ENCODE measurements at places on chromosomes 2 and 18.

- no peak for DNase-seq
Observed at GRCh38 chr2:177639262-177639914, 246.8 kb downstream of the AGPS start.

DNA sequence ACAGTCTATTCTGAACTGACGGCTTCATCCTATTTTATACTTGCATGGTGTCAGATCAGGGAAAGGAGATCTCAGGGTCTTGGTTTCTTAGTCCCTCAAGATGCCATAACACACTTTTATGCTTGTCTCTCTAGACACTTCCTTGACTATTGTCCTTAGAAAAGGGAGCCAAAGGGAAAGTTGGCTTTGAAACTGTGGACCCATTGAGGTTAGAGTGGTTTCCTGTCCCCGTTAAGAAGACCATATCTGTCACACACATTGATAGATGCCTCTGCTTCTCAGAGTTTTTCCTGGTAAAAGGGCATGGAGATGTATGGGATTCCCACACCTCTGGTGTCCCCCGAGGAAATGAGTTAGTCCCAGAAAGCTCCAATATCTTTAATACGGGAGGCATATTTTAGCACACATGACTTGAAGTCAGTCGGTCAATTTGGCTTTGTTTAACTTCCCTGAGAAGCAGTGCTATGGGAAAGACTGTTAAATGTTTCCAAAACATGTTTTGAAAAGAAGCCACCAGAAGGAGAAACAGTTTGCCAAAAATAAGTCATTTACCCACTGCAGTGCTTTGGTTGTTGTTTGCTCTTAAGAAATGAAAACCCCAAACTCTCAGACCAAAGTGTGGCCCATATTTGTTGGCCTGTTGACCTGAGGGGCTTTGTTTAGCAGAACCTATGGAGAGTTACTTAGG is 133.4 kb upstream of the CXCR4 start:
- DNase-seq, result no peak

GRCh38 chr2:167981945-167982344 is 265.4 kb downstream of the STK39 start:
- DNase-seq, result no peak

DNA sequence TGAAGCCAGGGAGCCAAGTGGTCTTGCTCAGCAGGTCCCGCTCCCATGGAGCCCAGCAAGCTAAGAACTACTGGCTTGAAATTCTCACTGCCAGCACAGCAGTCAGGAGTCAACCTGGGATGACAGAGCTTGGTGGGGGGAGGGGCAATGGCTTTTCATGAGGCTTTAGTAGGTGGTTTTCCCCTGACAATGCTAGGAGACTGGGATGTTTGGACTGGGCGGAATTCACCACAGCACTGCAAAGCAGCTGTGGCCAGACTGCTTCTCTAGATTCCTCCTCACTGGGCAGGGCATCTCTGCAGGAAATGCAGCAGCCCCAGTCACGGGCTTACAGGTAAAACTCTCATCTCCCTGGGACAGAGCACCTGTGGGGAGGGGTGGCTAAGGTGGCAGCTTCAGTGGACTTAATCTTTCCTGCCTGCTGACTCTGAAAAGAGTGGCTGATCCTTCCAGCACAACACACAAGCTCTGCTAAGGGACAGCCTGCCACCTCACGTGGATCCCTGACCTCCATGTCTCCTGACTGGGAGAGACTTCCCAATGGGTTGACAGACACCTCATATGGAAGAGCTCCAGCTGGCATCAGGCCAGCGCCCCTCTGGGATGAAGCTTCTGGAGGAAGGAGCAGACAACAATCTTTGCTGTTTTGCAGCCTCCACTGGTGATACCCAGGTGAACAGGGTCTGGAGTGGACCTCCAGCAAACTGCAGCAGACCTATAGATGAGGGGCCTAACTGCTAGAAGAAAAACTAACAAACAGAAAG is 349.7 kb upstream of the ST6GAL2 start:
- no peak for DNase-seq

GRCh38 chr2:161124201-161124600 is 36.0 kb upstream of the TANK start:
- DNase-seq, result no peak

GRCh38 chr2:113675875-113676274 is 48.8 kb downstream of the RABL2A start:
- DNase-seq, result no peak

DNA sequence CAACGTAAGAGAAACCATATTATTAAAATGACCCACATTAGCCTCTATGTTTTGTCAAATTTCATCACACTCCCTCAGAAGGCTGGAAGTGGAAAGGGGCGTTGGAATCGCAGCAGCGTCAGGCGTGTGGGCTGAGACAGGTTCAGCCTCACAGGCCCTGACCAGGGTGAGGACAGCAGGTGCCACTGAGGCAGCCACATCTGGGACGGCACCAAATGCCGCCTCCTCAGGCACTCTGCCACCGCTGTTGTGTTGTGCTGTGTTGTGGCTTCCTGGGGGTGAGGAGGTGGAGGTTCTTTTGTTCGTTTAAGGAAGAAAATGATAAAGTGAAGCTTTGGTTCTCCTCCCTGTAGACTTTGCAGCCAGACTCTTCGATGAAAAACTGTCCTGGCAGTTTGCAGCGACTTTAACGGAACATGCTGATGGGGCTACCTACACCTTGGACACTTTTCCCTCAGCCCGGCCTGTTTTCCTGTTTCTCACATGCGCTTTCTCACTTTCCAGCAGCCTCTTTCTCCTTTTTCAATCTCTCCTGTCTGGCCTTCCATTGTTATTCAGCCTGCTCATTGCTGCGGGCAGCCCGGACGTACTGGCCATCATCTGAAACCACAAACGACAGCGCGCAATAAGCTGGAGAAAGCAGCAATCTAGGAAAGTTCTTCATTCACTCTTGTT is 44.9 kb upstream of the SALL3 start:
- no peak for DNase-seq

- no peak for DNase-seq
Observed at GRCh38 chr2:33158482-33159003, 211.8 kb downstream of the LTBP1 start.

- peak; percentile 59 for DNase-seq
Observed at GRCh38 chr18:80157708-80158343, 48.8 kb downstream of the ADNP2 start.

GRCh38 chr18:79509536-79509930 is 113.8 kb downstream of the NFATC1 start:
- no peak for DNase-seq

DNA sequence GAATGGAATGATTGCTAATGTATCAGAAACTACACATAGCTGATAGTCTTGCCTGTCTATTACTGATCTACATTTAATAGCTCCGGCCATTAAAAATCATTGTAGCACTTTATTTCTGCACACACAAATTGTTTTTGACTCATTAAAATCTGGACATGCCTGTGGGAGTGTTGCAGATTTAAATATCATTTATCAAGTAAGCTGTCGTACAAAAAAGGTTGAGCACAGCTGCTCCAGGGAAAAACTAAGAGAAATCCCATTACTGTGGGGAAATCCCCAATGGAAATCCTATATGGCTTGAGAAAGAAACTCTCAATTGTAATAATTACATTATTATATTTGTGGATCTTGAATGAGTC is 99.6 kb upstream of the CERS6 start:
- DNase-seq, result no peak

DNA sequence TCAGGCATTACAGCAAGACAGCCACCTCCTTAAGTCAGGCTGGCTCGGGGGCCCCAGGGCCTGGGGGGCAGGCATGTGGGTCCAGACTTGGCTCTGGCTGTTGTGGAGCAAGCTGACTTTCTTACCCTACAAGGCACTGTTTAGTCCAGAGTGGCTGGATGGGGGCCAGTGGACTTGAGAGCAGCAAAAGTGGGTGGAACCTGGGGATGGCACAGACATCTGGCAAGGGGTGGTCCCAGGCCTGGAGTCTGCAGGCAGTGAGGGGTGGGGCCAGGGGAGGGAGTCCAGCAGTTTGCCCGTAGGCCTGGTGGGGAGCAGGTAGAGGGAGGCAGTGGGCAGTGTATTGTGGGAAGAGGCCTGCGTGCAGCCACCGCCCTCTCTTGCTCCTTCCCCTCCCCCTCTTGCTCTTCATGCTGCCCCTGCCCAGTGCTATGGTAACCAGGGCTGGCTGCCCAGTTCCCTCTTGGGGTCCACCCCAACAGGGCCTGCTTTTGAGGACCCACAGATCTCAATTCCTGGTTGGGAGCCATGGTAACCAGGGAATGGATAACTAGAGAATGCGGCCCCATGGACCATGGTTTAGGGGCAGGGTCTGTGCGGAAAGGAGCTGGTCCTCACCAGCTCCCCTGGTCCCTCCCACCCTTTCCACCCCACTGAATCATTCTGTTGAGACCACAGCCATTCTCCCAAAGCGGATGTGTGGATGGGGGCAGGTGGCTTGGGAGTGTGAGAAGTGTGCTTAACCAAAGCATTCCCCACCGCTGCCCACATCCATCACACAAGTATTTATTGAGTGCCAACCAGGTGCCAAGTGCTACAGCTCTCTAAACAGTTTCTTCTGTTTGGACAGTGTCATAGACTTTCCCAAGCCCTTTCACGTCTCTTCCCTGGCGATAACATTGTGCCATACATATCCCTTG is 19.3 kb downstream of the SPEG start:
- no peak for DNase-seq

DNA sequence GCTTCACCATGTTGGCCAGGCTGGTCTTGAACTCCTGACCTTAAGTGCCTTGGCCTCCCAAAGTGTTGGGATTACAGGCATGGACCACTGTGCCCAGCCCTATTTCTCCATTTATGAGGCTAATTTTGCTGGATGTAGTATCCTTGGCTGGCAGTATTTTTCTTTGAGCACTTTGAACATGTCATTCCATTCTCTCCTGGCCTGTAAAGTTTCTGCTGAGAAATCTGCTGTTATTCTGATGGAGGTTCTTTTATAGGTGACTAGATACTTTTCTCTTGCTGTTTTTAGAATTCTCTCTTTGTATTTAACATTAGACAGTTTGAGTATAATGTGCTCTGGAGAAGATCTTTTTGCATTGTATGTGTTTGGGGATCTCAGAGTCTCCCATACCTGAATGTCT is 9.1 kb downstream of the RFTN2 start:
- no peak for DNase-seq

- no peak for DNase-seq
Observed at GRCh38 chr2:50133766-50134165, 898.2 kb downstream of the NRXN1 start.

DNA sequence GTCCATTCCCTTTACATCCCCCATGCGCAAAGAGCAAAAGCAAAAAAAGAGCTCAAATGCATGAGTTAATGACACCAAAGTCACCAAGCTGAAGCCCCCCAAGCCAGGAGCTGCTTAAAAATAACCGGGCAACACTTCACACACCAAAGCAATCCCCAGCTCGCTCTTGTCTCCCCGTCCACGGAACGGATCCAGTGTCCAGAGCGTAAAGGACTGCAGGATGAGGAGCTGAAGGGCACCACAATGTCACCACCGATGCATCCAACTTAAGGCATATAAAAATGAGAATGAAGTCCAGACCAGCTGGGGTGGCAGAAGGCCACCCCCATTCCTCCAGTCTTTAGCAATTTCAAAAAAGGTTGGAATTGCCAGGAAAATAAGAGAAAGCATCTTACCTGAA is 8.7 kb downstream of the SMAD7 start:
- DNase-seq, result no peak

GRCh38 chr2:124325667-124326440 is 300.8 kb downstream of the CNTNAP5 start:
- DNase-seq, result no peak

DNA sequence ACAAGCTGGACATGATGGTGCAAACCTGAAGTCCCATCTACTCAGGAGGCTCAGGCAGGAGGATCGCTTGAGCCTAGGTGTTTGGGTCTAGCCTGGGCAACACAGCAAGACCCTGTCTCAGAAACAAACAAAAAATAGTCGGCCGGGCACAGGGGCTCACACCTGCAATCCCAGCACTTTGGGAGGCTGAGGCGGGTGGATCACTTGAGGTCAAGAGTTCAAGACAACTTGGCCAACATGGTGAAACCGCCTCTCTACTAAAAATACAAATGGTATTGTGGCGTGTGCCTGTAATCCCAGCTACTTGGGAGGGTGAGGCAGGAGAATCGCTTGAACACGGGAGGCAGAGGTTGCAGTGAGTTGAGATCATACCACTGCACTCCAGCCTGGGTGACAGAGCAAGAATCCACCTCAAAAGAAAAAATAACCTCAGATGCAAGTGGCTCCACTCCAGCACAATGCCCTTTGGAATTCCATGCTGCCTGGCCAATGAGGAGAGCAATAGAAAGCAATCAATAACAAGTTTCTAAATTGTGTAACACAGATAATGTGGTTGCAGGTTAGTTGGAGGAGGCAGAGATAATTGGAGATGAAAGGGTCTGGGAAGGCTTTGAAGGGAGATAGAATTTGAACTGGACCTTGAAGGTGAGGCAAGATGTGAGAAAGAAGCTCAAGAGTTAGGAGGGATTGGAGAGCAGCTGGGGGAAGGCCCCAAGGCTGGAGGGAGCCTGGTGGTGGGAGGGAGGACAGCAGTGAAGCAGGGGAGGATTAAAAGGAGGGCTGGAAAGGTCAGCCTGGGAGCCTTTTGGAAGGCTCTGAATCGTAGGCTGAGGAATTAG is 6.0 kb downstream of the TTC31 start:
- DNase-seq, result no peak

- no peak for DNase-seq
Observed at GRCh38 chr18:44013871-44014270, 666.8 kb upstream of the SETBP1 start.

GRCh38 chr2:179793238-179793637 is 68.2 kb downstream of the ZNF385B start:
- no peak for DNase-seq

GRCh38 chr2:174574657-174575056 is 22.9 kb downstream of the WIPF1 start:
- no peak for DNase-seq

GRCh38 chr18:10771053-10771709 is 245.4 kb downstream of the NAPG start:
- DNase-seq, result no peak

DNA sequence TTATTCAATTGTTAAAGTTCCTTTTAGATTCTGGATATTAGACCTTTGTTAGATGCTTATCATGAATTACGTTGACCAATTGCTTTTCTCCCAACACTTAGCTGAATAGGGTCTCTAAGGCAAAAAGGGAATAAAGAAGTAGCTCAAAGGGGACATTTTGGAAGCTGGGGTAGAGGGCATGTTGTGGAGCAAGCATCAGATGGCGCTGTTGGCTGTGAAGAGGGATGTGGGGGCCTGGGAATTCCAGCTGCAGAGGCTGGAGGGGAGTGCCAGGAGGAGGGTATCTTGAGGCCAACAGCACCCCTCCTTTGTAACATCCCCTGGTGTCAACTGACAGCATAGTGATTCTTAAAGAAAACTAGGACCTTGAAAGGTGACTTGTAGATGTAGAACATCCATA is 198.2 kb downstream of the ADCYAP1 start:
- DNase-seq, result no peak

DNA sequence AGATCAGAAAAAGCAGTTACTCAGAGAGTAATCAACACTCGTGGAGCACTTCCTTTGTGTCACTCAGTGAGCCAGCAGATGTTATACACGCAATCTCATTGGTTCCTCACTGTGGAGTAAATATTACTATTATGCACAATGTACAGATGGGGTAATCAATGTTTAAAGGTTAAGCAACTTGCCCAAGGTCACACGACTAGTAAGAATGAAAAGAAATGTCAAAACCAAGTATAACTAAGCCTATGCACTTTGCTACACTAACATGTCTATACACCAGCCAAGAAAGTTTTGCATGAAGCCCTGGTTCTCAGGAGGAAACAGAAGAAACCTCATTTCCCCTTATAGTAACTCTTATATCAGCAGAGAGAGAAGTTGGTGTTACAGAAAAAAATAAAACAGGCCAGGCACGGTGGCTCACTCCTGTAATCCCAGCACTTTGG is 5.4 kb downstream of the METTL21A start:
- no peak for DNase-seq

GRCh38 chr18:13582178-13582670 is 144.1 kb downstream of the FAM210A start:
- no peak for DNase-seq
